ENCODE measurements at places on chromosomes 11 and 22.

- DNase-seq, result peak; percentile 27
Observed at GRCh38 chr11:95849087-95849825, 59.0 kb downstream of the CEP57 start.

DNA sequence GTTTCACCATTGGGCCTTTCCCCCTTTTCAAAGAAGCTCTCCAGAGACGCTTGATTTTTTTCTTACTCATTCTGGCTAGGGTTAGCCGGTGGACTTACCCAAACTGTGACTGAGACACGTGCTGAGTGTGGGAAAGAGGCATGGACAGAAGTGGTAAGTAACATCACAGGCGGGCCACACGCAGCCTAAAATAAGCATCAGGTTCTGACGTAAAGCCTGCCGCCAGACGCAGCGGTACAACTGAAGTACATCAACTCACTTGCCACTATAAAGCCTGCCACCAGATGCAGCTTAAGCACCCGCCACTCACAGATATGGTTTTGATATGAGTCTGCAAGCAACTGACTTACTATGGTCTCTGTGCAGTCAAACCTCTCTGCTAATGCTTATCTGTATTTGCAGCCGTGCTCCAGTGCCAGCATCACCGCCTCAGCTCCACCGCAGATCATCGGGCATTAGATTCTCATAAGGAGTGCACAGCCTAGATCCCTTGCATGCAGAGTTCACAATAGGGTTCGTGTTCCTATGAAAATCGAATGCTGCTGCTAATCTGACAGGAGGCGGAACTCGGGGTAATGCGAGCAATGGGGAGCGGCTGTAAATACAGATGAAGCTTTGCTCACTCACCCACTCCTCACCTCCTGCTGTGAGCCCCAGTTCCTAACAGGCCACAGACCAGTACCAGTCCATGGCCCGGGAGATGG, 58.8 kb downstream of the PHF21B start:
- DNase-seq, result no peak

DNA sequence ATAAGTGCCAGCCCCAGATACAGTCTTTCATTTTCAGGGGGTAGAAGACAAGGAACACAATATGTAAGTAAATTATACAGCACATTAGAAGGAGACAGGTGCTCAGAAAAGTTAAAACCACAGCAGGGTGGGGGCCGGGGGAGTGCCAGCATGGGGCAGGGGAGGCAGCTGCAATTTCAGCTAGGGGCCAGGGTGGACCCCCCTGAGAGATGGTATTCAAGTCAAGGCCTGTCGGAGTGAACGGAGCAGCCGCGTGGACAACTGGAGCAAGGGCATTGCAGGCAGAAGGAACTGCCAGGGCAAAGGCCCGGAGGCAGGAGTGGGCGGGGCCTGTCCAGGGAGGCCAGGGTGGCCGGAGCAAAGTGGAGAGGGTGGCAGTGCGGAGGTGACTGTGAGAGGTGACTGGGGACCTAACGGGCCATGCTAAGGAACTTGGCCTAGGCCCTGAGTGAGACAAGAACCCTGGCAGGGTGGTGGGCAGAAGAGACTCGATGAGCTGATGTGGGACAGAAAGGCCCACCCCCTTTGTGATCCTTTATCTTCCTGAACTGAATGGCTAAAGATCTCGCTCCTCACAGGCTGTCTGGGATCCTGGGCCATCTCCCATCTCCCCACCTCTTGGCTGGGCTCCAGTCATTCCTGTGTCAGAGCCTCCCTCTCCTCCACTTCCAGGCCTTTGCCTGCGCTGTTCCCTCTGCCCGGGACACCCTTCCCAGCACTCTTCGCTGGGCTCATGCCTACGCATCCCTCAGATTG, 22.4 kb upstream of the FLRT1 start:
- no peak for DNase-seq

- no peak for DNase-seq
Observed at GRCh38 chr22:25078591-25078990, 121.1 kb upstream of the CRYBB3 start.

- peak; percentile 11 for DNase-seq
Observed at GRCh38 chr22:35629406-35630216, 12.5 kb upstream of the MB start.

Measured in activated CD4-positive, alpha-beta T cell treated with anti-CD3 and anti-CD28 coated beads, Interleukin-2, amount 50 U/mL, for 4 hours (primary cell).